NCI-H2081 treated with DMSO at 0.1 percent for 48 hours (cell line): ENCODE measurements at places on chromosomes 2 and 18.

DNA sequence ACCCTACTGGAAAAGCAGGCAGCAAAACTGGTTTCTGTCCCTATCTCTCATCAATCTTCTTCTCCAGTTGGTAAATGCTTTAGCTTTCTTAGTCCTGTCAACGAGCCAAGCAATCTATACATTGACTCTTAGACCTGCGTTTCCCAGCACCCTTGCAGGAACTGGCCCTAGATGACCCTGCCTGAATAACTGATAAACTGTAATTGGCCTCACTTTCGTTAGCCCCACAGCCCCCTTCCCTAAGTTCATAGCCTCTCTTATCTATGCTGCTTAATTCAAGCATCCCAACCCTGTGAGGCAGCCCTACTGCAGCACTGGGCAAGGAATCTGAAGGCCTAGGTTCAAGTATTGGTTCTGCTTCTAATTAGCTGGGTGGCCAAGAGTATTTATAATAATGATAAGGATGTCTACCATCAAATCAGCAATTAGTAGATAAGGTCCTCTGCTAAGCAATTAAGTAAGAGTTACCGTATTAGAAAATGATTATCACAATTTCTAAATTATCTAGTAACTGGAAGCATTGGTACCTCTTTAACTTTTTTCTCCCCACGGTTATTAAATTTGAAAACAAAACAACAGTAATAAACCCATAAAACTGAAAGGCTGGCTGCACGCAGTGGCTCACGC lies 86.4 kb upstream of the RMDN2 start:
- no peak for DNase-seq

DNA sequence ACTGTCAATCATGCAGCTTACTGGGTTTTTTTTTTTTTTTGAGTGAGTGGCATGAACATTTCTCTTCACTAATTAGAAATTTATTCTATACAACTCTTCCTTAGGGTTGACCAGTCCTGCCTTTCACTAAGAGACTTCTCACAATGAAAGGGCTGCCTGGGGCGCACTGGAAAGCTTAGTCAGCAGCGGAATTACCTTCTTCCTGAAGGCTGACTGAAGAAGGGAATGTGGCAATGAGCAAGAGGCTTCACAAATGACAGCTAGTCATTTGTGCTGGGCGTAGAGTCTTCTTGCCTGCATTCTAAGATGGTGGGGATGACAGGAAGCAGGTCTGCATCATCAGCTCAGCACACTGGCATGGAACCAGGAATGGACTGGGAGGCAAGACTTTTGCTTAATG lies 15.6 kb upstream of the SCN3A start:
- no peak for DNase-seq

- no peak for DNase-seq
Measured at GRCh38 chr2:54928719-54929118, 121.5 kb downstream of the RTN4 start.

DNA sequence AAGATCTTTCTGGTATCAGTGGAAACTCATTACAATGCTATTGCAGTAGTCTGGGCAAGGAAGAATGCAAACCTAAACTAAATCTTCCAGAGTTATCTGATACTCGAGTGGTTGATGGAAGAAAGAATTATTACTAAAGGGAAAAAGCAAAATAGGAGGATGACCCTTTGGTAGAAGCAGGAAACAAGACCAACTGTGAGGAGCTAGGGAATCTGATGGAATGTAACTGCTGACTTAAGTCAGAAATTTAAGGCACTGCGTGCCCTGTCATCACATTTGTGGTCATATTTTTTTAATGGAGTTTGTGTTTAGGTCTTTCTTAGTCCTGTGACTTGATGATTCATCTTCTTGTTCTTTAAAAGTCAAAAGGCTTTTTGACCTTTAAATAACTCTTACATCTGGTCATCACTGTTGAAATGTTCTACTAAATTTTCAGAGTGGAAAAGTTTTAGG lies 36.5 kb upstream of the ARMC9 start:
- DNase-seq = no peak

DNA sequence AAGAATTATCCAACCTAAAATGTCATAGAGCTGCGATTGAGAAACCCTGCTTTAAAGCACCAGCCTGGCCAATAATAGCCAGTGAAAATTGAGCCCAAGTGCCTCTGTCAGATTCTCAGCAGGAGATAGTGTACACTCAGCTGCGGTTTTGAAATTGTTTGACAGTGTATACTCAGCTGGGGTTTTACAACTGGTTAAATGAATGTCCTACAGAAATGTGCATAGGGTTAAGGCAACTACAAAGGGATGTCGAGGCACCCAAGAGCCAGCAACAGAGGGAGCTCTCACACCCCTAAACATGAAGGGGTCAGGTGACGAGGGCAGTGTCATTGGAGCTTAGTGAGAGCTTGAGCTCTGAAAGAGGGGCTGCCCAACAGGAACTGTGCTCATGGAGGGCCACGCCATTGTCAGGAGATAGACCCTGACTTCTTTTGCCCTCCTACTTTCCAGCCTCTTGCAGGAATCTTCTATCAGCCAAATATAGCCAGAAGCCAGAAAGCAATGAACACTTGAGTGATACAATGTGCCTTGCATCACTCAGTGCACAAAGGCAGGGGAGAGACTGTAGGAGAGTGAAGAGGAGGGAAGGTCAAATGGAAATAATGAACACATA lies 15.1 kb downstream of the ACTG2 start:
- DNase-seq = peak; percentile 92

DNA sequence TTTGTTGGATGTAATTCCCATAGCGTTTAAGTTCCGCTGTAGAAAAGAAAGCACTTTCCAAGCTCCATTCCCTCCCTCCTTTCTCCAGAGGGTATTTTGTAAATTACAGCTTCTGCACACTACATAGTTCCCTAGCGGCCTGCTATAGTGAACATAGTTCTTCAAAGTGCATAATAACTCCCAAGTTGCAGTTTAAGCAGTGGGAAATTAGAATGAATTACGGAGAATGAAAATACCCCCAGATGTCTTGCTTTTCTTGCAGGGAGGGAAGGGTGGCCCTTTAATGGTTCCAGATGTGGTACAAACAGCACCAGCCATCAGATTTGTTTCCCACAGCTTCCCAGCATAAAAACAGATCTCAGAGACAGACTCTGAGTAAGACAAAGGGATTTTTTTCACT lies 893.9 kb downstream of the SUCLG1 start:
- DNase-seq = no peak

DNA sequence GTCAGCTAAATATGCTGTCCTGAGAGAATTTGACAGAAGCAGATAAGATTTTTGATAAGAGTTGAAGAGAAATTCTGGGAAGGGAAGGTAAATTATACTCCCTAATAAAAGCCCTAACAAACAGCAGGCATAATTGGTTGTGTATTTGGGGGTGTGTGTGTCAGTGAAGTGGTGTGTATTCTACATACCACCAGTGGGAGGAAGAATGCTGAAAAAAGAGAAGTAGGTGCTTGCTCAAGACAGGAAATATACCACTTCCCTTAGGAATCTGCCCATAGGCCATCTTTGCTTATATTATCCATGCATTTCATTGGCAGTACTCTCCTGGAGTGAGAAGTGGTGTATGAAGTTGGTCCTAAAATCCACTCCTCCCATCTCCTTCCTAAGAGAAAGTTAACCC lies 76.2 kb downstream of the FMNL2 start:
- no peak for DNase-seq

DNA sequence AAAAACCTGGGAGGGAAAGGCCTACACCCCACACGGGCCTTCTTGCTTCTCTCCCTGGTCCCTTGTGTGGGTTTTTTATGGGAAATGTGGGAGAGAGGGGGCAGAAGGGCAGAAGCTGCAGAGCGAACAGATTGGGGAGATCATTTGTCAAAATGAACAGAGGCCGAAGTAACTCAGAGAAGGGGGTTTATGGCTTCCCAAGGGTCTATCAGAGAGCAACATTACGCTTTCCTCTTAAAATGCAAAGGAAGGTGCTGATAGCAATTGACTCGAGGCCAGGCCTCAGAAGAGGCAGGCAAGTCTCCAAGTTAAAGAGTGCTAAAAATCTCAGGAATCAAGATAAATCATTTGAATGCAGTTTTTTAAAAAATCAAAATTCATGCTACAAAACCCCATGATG lies 101.5 kb downstream of the SGPP2 start:
- no peak for DNase-seq

GRCh38 chr2:159516241-159516758 lies 100.0 kb downstream of the BAZ2B start:
- peak; percentile 96 for DNase-seq

- DNase-seq = no peak
Measured at GRCh38 chr2:83971547-83971946, 487.5 kb downstream of the SUCLG1 start.

DNA sequence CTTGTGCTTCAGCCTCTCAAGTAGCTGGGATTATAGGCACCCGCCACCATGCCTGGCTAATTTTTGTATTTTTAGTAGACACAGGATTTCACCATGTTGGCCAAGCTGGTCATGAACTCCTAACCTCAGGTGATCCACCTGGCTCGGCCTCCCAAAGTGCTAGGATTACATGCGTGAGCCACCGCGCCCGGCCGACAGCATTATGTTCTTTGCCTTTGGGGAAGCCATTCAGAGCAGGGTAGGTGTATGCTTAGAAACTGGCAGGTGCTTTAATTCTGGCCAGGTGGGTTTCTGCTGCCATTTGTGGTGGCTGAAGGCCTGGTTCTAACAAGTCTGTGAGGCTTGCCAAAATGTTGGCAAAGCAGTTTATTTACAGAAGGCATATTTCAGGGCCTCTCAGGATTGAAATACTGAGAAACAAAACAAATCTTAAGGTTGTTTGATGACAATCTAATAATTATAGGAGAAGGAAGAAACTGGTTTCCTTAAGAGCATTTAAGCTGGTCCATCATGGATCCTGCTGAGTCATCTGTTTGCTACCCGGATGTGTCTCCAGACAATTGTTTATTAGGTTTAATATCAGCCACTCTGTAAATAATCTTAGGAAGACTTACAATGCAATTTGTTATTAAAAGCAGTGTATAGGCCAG lies 16.0 kb downstream of the SLC20A1 start:
- DNase-seq = no peak

- no peak for DNase-seq
Measured at GRCh38 chr18:22098563-22098989, 70.8 kb upstream of the GATA6 start.

DNA sequence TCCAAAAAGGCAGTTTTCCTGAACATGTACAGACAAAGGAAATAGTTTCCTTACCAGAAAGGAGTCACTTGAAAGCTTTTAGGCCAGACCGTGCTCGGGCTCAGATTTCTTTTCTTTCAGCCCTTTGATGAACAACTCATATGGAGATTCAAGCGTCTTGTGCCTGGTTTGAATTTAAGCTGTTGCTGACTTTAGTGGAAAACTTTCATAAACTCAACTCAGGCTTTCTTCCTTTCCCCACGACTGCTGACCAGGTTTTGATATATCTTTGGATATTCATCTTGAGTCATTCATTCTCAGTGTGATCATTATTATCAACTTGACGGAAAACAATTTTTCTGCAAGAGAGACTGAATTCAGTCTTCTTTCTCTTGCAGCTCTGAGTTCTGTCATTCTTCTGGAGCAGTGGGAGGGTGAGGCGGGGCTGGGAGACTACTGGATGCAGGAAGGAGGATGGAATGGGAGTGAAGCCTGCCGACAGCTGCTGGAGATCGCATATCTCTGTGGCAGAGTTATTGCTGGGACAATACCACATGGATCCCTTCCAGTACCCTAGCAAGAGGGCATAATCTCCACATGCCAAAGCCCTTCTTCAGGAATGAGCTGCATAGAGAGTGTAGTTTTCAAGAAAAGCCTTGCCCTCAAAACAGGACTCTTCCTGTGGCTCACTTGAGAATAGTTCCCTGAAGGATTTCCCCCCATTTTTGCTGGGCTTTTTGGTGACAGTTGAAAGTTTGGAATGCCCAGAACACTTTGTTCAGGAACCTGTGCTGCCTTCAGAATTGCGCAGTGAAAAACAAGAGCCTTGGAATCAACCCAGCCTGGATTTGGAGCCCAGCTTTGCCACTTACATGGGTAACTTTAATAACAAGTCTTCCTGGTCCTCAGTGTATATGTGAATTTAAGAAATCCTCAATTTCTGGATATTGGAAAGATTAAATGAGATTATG lies 364.4 kb downstream of the ZNF521 start:
- DNase-seq = no peak

DNA sequence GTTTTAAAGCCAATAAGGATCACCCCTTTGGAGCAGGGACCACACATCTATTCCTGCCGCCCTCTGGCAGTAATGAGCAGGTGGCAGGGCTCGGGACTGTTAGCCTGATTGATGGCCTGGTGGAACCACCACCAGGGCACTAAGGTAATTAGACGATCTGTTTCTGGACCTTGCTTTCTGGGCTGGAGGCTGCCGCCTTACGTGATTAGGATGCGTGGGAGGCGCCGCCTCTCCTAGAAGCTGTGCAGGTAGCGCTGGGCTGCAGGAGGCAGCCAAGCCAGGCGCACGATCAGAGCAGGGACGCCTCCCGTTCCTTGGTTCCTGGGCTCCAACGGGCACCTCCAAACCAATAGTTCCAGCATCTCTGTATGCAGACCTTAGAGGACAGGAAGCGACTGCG lies 242.6 kb upstream of the RAB12 start:
- no peak for DNase-seq

DNA sequence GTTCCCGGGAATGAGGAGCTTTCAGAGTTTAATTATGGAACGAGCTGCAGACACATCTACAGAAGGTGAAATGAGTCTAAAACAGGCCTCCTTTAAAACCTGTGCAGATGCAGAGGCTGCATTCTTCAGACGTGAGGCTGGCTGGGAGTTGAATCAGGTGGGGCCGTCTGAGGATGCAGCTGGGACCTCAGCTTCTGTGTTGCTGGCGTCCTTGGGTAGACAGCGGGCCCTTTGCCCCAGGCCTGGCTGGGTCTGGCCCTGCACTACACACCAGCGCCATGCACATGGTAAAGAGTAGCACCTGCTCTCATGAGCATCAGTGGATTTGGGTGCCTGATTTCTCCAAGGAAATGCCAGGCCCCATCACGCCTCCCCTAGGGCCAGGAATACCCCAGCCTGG lies 67.3 kb downstream of the TMEM18 start:
- DNase-seq = no peak

DNA sequence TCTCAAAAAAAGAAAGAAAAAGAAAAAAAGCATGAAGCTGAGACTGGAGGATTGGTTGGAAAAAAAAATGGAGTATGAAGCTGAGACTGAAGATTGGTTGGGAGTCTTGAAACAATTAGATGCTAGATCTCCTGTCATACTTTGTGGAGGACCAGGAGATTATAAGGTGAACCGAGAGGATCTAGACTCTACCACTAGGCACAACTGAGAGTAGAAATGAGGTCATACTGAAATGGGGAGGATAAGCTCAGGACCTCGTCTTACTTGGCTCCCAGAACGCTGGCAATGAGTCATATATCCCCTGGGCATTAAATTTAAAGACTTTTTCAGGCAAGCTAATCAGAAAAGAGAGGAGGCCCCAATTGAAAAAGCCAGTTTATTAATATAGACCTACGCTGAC lies 3.3 kb upstream of the ORC2 start:
- no peak for DNase-seq

DNA sequence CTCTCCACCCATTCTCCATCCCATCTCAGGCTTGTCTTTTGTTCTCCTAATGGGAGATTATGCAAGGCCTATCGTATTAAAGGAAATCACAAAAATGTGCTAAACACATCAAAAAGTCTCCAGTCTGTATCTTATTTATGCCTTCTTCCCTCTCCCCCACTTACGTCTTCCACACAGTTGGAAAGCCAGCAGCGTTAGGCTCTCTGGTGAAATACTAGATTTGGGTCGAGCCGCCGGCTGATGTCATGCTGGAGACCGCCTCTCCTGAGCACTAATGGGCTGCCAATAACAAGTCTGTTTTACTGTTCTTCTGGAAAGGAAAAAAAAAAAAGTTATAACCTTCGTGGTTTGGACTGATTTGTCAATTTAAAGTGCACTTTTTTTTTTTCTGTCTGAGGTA lies 182.7 kb upstream of the SIX2 start:
- no peak for DNase-seq
